ENCODE measurements at places on chromosomes 1 and 21.
A peak's percentile ranks its signal among the peaks of the same experiment; 100 is the strongest.

DNA sequence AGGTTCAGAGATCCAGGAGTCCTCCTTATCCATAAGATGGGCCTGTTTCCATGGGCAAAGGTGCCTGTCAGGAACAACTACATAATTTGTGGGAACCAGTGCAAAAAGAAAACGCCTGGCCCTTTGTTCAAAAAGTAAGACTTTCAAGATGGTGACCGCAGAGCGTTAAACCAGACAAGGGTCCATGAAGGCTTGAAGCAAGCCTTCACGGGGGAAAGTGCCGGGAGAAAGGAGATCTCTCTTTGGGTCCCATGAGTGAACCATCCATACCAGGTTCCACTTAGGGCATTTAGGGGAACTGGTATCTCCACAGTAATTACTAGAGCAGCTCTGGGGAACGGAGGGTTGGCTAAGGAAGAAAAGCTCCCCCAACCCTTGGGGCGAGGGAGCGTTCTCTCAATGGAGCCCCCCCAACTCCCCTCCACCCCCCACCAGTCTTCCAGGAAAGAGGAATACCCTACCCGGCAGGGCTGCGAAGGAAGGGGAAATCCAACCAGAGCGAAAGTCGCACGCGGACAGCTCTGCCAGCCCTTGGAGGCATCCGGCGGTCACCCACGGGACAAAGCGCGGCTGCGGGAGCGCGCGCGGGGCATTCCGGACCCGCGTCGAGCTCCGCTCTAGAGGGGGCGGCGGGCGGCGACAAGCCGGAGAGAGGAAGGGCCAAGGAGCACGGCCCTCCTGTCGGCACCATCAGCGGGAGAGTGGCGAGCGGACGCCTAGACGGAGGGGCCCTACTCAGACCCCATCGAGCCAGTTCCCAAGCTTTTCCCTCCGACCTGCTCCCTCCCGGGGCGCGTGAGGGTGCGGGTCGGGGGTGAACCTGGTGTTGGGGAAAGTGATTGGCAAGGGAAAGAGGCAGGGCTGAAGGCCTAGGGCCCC, 687 bp upstream of the RASSF5 start:
- DNase-seq = no peak

DNA sequence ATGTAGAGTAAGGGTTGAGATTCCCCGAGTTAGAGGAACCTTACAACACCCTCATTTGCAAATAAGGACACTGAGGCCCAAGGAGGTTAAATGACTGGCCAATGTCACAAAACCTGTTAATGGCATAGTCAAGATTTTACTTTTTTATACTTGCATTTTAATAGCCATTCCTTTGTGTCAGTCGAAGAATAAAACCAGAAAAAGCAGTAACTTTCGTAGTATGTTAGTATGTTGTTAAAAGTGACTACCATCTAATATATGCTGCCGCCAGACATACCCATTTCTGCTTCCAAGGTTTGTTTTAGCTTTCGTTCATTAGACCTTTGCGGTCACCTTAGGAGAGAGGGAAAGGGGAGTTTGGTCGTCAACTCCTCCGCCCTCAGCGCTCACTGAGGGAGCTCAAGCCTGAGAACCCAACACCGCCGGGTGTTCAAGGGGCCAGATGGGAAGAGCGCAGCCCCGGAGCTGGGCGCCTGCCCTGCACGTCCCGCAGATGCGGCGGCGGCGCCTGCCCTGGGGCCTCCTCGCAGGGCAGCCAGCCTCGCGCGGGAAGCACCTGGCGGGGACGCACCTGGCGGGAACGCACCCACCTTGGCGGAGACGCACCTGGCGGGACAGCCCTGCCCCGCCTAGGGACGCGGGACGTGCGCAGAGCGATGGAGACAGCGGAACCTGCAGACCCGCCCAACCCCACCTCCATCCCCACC, 466 bp downstream of the VPS26C start:
- DNase-seq = no peak

GRCh38 chr1:230348386-230349019, 77.6 kb downstream of the PGBD5 start:
- DNase-seq = no peak

DNA sequence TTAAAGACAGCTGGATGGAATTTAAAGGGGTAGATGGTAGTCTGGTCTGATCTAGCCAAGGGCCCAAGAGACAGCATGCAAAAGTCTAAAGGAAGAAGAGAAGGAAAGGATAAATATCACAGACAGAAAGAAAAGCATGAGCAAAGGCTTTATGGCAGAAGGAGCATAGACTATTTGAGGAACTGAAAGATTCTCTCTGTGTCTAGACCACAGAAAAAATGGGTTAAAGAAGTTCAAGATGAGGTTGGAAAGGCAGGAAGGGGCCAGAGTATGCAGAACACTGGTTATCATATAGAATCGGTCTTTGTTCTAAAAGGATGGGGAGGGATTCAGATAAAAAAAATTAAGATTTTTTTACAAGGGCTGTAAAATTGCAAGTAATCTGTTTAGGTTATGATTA, 136.8 kb upstream of the SGIP1 start:
- DNase-seq = no peak

DNA sequence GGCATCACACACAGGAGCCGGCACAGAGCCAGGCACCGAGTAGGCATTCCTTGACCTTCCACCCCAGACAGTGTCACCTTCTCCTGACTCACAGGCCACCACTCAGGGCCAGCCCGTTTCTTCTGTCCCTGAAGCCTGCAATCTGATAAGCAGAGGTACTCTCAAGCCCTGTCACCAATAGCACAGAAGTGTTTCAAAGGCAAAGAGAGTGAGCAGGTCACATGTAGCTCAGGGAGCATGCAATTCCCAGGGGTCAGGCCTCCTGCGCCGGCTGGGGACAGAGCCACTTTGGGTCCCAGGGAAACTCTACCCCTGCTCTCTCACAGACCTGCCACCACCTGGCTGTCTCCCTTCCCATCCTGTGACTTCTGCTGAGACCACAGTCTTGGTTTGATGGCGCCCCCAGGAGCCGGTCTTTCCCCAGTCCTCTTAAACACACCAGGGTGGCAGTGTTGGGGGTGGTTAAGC, 13.2 kb downstream of the CAPN9 start:
- no peak for DNase-seq

GRCh38 chr1:17101261-17101660, 18.0 kb downstream of the PADI2 start:
- DNase-seq = no peak

GRCh38 chr1:206100226-206100815, 16.9 kb downstream of the AVPR1B start:
- peak; percentile 21 for DNase-seq

GRCh38 chr1:67368046-67368514, 60.4 kb downstream of the IL12RB2 start:
- DNase-seq = no peak

DNA sequence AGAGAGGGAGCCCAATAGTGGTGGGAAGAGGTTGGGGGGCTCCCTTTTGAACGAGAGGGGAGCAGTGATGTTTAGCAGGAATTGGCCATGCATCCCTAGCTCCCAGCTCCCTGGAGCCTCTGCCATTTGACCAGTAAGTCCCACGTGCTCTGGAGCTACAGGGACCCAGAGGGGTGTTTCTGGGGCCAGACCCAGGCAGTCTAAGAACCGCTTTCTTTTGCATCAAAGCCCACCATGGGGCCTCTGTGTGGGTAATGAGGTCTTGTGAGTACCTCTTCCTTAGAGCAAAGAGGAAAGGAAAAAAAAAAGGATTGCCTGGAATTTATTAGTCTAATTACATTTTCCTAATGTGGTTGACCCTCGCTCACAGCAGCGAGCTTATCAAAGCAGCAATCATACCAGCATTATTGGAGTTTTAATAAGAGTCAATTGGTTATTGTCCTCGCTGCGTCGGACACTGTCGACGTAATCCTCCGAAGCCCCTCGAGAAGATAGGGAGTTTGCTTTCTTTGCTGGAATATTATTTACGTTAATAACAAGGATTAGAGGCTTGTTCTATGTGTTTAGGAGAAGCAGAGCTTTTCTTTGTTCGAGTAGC, 17.6 kb downstream of the ACTL8 start:
- no peak for DNase-seq

DNA sequence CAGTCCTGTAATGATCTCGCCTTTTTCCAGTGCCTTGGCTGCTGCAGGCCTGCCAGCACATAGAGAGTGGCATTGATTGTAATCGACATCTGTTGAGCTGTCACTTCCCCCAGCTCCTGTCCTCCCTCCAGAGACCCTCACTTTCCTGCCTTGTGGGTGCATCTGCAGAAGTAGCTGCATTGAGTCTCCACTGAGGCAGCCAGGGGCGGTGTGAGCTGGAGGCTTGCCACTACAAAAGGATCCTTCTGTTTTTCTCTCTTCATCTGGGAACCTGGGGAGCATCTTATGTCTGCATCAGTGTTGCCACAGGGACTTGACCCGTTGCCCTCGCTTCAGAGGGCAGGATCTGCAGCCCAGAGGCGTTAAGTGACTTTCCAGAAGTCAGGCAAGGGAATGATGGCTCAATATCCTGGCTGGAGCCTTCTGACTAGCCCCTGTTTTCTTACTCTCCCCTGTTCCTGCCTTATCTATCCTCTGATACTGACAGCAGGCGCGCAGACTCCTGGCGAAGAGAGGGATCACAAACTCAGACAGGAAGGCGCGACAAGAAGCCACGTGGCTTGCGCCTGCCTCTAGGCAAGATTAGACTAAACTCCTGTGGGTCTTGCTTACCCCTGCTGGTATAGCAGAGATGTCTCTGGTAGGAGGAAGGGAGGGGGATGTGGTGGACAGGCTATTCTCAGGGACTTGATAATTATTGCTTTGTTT, 13.3 kb upstream of the FMOD start:
- DNase-seq = no peak

DNA sequence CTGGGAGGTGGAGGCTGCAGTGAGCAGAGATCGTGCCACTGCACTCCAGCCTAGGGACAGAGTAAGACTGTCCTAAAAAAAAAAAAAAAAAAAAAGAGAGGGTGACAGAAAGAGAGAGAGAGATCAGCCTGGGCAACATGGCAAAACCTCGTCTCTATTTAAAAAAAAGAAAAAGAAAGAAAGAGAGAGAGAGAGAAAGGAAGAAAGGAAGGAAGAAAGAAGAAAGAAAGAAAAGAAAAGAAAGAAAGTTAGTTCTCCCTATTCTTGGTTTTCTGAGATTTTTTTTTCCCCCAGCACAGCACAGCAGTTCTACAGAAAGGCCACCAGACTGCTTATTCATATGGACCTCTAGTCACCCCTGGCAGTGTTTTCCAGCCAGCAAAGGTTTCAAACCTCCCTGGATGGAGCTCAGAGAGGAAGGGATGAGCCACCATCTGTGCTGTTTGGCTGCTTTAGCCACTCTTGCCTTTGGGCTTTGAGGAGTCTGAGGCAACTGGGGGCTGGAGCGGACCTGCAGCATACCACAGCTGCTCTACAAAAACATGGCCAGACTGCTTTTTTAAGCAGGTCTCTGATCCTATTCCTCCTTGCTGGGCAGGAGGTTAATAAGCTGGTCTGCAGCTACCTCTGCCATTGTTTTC, 10.6 kb downstream of the S100A6 start:
- no peak for DNase-seq

DNA sequence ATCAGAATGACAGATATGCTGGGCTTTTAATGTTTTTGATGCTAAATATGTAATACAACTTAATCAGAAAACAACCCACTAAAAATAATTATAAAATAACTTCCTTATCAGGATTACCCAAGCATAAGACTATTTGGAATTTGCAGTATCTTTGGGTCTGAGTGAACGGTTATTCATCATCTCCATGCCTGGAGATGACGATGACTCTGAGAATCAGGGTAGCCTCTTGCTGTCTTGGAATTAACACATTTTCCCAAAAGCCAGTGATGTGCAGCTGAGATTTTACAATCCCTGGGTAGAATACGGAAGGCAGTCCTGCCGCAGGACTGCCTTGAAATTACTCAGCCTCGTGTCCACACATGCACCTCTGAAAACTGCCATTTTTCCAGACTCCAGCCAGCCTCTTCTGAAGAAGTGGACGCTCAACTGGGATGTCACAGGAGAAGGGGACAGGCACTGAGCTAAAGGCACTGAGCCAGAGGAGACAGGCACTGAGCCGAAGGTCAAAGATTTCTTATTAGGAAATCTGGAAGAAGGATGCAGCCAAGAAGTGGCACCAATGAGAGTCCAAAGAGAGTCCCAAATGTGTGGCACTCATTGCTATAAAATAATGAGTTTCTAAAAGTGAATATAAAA, 85.5 kb downstream of the PGBD5 start:
- DNase-seq = no peak

DNA sequence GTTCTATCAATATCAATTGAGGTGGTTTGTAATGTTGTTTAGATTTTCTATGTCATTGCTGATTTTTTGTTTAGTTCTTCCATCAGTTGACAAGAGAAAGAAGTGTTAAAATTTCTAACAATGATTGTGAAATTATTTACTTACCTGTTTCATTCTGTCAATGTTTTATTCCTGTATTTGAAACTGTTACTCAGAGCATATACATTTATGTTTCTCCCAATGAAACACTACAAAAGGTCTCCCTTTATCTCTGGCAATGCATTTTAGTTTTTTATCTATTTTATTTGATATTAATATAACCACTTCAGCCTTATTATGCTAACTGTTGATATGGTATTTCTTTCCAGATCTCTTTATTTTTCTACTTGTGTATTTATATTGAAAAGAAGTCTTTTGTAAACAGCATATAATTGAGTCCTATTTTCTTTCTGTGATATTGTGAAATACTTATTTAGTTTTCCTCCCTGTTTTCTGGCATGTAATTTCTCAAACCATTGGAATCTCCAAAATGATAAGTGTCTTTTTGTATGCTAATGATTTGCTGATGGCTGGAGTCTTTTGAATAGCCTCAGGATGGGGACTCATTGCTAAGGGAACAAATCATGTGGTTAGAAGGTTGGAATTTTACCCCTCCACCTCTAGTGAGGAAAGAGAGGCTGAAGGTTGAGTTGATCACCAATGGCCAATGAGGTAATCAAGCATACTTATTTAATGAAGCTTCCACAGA, 122.0 kb downstream of the ADSS2 start:
- DNase-seq = no peak

- DNase-seq = no peak
These were observed 326.2 kb upstream of the DUSP10 start for GRCh38 chr1:222068101-222068500.

DNA sequence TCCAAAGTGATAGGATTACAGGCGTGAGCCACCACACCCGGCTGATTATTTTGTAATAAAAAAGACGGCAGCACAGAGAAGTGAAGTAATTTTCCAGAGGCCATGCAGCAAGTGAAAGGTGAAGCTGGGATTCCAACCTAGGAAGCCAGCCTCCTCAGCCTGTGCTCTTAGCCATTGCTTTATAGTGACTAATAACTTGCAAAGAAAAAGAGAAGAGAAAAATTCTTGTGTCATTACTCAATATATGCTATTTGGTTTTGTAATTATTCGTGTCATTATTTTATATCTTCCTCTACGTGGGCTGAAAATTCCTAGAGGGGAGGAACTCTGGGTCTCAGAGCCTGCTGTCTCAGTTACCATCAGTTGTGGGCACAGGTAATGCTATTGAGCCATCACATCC, 1.6 kb upstream of the IER5 start:
- no peak for DNase-seq

DNA sequence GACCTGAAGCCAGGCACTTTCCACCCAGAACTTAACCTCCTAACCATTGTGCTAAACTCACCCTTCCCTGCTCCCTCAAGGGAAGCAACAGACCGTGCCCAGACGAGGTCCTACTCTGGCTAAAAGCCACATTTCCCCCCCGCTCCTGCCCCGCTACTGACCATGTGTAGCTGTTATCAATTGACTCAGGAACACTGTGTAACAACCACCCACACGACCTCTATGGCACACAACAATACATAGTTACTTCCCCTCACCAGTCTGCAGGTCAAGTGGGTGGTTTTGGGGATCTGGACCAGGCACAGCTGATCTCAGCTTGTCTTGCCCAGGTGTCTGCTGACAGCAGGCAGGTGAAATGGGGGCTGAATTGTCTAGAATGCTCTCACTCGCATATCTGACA, 40.1 kb downstream of the CAMK2N1 start:
- no peak for DNase-seq

- no peak for DNase-seq
These were observed 152.7 kb upstream of the CHRM3 start for GRCh38 chr1:239233626-239234025.

Measured in GF-D8 (cell line).